HL-60 (cell line): ENCODE measurements at places on chromosomes 3 and 15.

- peak; percentile 60 for DNase-seq
Measured at GRCh38 chr15:84747416-84748273, 747 bp upstream of the ZNF592 start.

DNA sequence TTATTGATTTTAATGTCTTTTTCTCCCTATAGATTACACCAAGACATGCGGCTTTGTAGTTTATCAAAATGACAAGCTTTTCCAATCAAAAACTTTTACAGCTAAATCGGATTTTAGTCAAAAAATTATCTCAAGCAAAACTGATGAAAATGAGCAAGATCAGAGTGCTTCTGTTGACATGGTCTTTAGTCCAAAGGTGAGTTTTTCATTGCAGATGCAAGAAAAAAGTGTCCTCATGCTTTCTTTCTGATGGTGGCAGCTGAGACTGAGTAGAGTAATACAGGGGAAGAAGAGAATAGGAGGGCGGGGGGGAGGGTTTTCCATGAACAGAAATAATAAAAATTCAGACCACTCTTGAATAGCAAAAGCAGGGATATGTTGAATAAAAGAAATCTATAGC, 36.5 kb downstream of the ADGRG7 start:
- no peak for DNase-seq

GRCh38 chr3:154131830-154132229, 10.6 kb downstream of the ARHGEF26 start:
- DNase-seq = no peak

GRCh38 chr15:44570361-44570760, 33.4 kb downstream of the EIF3J start:
- no peak for DNase-seq

DNA sequence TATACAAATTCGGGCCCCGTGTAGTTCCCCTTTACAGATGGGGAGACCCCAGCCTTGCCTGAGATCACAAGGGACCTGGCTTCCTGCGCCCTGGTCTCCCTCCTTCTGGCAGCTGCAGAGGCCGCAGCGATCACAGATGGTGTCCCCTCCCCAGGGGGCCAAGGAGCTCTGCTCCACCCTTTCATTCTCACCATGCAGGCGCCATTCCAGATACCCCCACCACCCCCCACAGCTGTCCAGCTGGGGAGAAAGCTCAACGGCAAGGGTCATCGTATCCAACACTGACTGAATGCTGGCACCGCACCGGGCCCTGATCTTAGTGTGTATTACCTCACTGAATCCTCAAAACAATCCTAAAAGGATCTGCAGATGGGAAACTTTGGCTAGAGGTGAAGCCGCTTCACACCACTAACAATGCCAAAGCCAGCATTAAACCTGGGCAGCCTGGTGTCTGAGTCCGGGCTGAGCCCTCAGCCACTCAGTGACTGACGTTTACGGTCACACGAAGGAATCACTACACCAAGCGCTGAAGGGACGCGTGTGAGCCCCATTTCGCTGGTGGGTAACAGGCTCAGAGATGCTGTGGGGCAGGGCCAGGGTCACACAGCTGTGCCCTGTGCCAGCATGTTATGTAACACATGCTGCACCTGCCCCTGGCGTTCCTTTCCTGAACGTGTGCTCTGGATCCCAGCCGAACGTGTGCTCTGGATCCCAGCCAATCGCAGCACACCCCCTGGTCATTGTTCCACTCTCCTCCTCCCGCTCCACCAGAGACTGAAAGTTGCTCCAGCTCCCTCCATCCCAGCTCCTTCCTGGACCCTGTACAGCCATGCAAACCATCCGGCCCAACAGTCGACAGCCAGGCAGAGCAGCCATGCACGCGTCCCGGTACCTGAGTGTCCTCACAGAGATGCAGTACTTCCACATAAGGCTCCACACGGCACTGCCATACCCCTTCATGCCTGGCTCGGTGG, 51.8 kb downstream of the IQSEC1 start:
- DNase-seq = no peak
